ENCODE measurements at places on chromosomes 2 and 18. TPM values are rescaled to one million over a fixed set of nuclear protein-coding genes. Genes with fewer than 3 reads are reported as not detected.

RFX8 gene
- total RNA-seq: 0.60 TPM

POTEJ gene
- total RNA-seq: 0.47 TPM

REEP1 gene
- 13.4 TPM for total RNA-seq

ACVR1C gene
- 0.17 TPM for total RNA-seq

GORASP2 gene
- total RNA-seq: 30.3 TPM

SCN9A gene
- total RNA-seq: 0.56 TPM

MOGAT1 gene
- total RNA-seq: not detected

HOXD9 gene
- total RNA-seq: 24.5 TPM

M1AP gene
- not detected for total RNA-seq

B4GALT6 gene
- total RNA-seq: 3.4 TPM

NPAS2 gene
- 8.3 TPM for total RNA-seq

CYBRD1 gene
- total RNA-seq: 30.5 TPM

ZEB2 gene
- total RNA-seq: 8.4 TPM

PLEK gene
- 0.17 TPM for total RNA-seq

PDE11A gene
- 0.09 TPM for total RNA-seq

GATA6 gene
- 0.98 TPM for total RNA-seq

ARL4C gene
- 6.1 TPM for total RNA-seq

OSBPL1A gene
- 13.8 TPM for total RNA-seq

GAD1 gene
- total RNA-seq: not detected

KIF1A gene
- 0.05 TPM for total RNA-seq

EFR3B gene
- total RNA-seq: 1.3 TPM

GREB1 gene
- total RNA-seq: 0.33 TPM

CD226 gene
- 1.0 TPM for total RNA-seq

VAPA gene
- 261 TPM for total RNA-seq

FAM117B gene
- 2.7 TPM for total RNA-seq

POTEE gene
- 0.47 TPM for total RNA-seq

TMEM169 gene
- 0.85 TPM for total RNA-seq

IL1B gene
- 0.14 TPM for total RNA-seq

ATOH8 gene
- total RNA-seq: 58.4 TPM

FIGN gene
- total RNA-seq: 0.23 TPM

GALR1 gene
- total RNA-seq: not detected

RGPD4 gene
- not detected for total RNA-seq

CLEC4F gene
- total RNA-seq: 0.34 TPM

NR4A2 gene
- 0.17 TPM for total RNA-seq

SLC4A5 gene
- not detected for total RNA-seq

NT5C1B gene
- not detected for total RNA-seq

RBM44 gene
- total RNA-seq: 0.65 TPM

RAD51AP2 gene
- total RNA-seq: not detected

FAM110C gene
- total RNA-seq: 0.28 TPM

RFTN2 gene
- 14.4 TPM for total RNA-seq

DAW1 gene
- not detected for total RNA-seq

L3MBTL4 gene
- total RNA-seq: 5.9 TPM

Measured in dermis blood vessel endothelial cell (primary cell).